ENCODE measurements at places on chromosomes 6 and 20.
A peak's percentile ranks its signal among the peaks of the same experiment; 100 is the strongest.

DNA sequence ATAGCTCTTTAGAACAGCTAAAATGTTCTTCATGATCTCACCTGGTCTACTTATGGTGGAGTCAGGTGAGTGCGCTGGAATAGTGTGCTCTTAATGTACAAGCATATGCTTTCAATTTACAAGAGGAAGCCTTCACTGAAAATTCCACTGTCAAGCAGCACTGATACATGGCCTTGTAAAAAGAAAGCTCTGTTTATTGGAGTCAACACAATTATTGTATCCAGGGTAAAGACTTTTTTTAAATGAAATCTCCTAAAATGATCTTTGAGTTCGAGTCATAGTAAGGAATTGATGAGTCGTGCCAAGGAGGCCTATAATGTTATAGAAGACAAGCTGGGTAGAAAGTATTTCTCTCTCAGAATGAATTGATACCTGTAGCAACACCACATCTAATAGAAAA lies 41.6 kb upstream of the CARMIL1 start:
- no peak for DNase-seq

GRCh38 chr6:127300411-127300810 lies 33.7 kb downstream of the RNF146 start:
- DNase-seq = no peak

DNA sequence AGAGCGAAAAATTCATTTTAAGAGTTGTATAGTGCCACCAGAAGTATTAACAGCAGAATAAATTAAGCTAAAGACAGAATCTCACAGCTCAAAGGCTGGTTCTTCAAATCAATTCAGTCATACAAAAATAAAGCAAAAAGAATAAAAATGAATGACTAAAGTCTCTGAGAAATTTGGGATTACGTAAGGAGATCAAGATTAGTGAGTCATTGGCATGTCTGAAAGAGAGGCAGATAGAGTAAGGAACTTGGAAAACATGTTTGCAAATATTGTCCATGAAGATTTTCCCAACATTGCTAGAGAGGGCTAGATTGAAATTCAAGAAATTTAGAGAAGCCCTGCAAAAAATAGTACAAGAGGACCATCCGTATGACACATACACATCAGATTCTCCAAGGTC lies 1413.9 kb upstream of the ADGRB3 start:
- no peak for DNase-seq

DNA sequence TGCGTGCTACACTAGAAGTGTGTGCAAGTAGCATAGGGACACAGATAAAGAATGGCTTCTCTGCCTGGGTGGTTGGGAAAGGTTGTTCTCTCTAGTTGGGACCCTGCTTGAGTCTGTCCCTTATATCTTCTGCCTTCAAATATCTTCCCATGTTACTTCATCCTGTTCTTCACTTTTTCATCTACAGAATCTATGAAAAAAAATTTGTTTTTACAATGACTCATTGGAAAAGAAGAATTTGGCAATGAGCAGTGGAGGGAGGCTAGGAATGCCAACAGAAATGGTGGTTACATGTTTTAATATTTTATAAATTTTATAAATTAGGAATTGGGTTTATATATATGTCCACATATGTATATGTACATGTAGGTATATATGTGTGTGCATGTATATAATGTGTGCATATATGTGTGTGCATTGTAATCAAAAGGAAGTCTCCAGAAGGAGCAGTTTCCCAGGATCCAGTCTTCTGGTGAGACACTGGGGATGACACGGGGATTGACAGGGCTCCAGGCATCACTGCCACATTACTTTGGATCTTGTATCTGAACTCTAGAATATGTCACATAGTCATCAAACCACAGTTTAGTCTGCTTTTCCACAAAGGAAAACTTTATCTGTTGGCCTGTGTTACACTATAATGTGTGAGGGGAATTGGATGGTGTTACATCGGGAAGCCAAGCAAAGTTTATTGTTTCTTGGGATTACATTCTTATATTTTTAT lies 75.3 kb upstream of the RIPOR2 start:
- DNase-seq = no peak

DNA sequence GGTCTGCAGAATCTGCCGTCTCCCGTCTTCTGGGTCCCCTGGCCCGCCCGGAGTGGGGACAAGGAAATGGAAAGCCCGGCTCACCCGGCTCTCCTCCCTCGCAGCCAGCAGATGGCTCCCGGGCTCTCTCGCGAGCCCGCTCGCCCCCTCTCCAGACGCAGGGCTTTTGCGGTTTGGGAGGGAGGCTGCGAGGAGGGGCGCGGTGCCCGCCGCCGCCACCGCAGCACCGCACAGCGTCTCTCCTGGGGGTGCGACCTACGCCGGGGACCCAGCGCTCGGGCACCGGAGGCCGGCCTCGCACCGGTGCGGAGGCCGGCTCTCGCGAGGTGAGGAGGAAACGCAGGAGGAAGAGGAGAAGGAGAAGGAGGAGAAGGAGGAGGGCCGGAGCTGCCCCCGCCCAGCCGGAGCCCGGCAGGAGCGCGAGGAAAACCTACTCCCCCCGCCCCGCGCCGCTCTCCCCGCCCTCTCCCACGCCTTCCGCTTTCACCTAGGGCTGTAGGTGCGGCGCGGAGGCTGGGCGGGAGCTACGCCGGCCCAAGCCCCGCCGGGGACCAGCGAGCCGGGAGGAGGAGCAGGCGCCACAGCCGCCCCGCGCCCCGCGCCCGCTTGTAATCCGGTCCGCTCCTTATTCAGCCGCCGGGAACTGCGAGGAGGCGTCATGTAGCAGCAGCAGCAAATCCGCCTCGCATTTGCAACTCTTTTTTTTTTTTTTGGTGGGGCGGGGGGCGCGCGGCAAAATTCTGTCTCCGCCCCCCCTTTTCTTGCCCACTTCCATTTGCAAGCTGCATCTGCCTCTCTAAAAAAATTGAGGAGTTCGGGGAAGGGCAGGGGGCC lies at the start of gene CARMIL1:
TSS of gene CARMIL1 (plus strand) at position 461 of the 834 bp plus-strand sequence. CDS start 422 bp downstream, outside the sequence.
- peak; percentile 91 for DNase-seq

- DNase-seq = no peak
These were observed 164.9 kb downstream of the PLCB4 start for GRCh38 chr20:9233804-9234203.

- DNase-seq = no peak
These were observed 38.9 kb upstream of the KCNB1 start for GRCh38 chr20:49521356-49521755.

DNA sequence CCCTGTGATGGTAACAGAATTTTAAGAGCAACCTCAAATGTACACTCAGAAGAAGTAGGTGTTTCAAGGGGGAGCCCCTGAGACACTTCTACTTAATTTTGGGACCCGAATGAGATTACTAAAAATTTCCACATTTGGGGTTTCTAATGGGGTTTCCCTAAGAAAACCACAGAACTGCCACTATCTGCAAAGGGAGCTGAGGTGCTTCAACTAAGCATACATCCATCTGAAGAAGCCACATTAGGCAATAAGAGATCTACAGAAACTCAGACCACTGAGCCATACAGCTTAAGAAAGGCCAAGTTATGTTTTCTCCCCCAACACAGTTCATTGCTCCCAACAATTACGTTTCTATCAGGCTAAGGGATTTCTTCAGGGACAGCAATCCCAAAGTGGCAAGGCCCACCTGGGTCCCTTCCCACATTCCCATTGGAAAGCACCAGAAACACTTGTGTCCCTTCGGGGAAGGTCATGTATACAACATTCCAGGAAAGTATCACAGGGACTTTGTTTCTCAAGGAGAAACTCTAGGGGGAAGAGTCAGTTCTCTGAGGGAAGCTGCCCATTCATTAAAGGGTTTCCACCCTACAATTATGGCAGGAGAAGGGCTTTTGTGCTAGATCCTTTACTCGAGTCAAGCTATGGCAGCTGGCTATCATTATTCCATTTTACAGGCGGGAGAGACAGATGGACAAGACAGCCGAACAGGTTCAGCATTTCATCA lies 5.0 kb downstream of the BCL2L1 start:
- DNase-seq = no peak

DNA sequence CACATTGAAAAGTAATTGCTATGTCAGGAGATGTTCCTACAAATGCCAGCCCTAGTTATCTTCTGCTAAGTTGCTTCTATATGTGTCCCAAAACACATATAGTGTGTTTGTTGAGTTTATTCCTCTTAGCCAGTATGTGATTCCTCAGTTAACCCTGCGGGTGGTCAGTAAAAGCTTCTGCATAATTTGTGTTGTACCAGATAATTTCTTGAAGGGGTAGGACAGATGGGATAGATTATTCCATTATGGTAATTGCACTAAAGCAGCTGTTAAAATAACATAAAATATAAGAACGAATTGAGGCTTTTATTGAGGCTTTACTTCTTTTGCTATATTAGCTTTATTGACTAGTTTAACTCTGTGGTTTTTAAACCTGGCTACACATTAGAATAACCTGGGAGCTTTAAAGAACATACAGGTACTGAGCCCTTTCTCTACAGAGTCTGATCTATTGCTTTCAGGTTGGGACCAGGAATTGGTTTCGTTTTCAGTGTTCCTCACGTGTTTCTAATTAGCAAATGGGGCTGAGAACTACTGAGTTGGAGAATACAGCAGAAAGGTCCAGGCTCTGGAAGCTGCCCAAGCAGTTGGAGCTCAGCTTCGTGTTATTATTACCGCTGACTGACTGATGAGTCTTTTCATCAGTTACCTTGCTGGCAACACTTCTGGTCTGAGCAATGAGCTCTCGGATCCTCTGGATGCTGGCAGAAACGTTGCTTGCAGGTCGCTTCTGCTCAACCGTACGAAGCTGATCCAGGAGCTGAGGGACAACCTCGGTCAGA lies 56.9 kb downstream of the FAM229B start:
- DNase-seq = no peak

DNA sequence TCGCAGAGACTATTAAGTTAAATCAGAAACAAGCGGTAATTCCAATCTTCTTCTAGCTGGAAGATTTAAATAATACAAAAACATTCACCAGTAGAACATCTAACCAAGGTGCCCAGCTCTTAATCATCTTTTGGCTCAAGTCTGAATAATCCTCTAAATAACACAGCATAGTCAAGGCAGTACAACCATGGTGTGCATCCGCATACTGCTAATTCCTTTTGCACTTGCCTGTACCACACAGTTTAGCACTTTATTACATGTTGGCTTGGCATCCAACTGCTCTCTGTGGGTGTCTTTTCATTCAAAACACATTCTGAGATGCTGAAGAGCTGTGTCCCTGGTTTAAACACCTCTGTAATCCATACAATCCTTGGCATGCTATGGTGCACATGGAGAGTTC lies 42.3 kb downstream of the VGLL2 start:
- no peak for DNase-seq

GRCh38 chr6:32195652-32195901 lies 3.1 kb upstream of the GPSM3 start:
- DNase-seq = peak; percentile 100

- DNase-seq = no peak
These were observed 27.9 kb downstream of the PPARD start for GRCh38 chr6:35370124-35370741.
